Esophagus muscularis mucosa (tissue), 4 donors: ENCODE measurements at places on chromosomes 2 and 18. TPM values are rescaled to one million over a fixed set of nuclear protein-coding genes. Genes with fewer than 3 reads are reported as not detected.

DNA sequence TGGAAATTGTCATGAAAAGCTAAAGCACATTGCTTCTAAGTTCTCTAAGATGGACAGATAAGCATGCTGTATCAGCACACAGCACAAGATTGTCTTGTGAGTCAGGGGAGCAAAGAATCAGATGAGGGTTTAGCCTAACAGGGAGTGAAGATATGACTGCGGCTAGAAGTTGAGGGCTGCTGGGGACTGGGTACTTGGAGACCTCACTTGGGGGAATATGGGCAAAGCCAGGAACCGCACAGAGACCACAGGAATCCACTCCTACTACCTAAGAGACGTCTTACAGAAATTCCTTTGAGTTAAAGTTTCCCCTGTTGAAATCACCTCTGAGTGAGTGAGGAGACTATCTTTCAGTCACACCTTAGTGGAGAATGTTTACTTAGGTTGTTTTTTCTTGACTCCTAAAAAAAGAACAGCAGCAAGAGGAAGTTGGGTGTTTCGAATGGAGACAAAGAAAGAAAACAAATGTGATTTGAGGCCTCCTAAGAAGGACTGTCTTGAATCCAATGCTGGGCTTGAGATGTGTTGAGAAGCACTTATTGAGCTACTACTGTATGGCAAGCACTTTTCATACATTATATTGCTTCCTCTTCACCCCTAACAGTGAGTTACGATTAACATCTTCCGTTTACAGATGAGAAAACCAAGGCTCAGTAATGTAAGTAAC lies 100.7 kb downstream of the ANKRD44 start:
- peak; percentile 39 for DNase-seq

DNA sequence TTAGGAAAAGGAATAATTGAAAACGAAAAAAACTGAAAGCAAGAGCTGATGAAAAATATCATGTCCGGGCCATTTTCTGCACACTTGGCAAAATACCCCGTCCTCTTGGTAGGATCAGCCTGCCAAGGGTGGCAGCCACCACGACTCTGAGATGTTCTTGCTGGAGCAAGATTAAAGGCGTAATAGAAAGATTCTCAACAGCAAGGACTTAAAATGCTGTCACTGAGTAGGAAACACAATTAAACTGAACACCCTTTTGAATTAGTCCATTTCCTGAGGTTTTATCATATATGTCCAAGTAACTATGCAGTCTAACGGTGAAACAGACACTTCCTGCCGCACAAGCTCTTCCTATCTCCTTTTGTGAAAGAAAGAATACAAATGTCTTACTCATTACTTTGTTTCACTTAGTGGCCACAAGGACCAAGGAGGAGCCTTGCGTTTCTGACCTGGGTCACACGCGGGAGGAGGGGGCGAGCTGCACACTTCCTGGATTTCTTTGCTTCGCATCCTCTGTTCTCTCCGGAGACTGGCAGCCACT lies 222.7 kb downstream of the PIEZO2 start:
- DNase-seq = no peak

GRCh38 chr2:135475128-135475527 lies 55.9 kb downstream of the ZRANB3 start:
- no peak for DNase-seq

GRCh38 chr2:172673056-172673683 lies 62.5 kb upstream of the RAPGEF4 start:
- DNase-seq = no peak

- DNase-seq = no peak
These were observed 271.1 kb downstream of the PRKCE start for GRCh38 chr2:45922577-45922988.

PTCD3 gene
- 65.1 TPM for total RNA-seq

DNA sequence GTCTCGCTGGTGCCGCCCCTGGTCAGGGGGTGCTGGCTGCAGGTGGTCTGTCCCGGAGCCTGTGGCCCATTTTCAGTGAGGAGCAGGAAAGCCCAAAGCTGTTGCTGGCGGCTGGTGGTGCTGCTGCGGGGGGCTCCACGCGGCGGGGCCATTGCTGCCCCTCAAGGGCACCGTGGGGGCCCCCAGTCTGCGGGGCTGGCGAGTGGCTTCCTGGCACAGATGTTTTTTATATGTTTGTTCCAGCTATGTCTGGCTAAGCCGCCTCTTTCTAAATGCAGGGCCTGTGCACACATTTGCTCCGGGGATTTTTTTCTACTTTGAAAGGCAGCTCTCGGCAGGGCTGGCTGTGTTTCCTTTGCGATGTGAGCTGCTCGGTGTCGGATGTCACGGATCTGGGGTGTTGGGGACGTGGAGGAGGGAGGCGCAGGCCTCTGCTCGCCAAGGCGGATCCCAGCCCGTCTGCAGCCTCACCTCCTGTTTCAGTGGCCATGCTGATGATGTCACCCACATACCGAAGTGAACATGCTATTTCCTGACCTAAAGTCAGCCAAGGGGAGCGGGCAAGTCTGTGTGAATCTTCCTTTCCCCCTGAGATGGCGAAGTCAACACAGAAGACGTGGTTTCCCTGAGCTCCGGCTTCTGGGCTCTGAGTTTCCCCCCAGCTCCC lies 112.0 kb upstream of the CTDP1 start:
- no peak for DNase-seq

DNA sequence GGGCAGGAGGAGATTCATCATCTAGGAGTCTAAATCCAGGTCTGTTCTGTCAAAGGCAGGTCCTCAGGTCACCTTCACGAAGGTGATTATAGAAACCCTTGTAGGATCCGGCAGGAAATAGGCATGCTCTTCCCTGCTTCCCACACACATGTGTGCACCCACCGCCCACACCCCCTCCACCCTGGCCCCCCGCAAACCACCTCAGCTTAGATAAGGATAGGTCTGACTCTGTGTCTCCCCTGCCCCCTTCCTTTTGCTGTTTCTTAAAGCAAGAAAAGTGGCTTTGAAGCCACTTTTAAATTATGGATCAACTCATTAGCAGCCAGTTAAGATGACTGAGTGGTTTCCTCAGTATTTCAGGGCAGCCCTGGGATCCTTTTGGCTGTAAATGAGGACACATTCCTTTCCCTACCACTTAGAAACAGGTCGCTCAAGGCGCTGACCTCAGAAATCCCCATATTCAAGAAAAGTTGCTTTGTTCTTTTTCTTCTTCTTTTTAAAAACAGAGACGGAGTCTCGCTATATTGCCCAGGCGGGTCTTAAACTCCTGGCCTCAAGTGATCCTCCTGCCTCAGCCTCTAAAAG lies 14.5 kb upstream of the CIB4 start:
- DNase-seq = no peak

DNA sequence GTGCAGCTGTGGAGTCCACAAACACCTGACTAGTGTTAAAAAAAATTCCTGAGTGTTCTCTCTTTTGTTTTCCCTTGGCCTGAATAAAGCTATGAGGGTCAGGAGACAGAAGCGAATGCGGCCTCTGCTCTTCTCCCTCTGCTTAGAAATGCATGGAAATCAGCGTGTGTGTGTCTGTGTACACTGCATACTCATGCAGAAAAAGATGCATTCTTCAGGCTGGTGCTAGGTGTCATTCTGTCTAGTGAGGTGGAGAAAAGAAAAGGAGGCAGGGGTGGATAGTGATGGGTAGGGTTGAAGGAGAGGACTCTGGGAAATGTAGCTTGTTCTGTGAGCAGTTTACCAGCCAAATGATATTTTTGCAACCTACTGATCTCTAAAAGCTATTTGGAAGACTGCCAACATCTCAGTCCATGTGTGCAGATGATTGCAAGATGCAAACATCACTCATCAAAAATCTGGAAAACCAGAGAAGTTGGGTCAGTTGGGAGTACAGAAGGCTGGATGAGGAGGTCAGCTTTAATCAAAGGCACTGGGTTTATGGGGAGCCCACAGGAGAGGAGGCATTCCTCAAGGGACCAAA lies 177.7 kb downstream of the INSIG2 start:
- peak; percentile 55 for DNase-seq

C2orf68 gene
- 16.6 TPM for total RNA-seq

DNA sequence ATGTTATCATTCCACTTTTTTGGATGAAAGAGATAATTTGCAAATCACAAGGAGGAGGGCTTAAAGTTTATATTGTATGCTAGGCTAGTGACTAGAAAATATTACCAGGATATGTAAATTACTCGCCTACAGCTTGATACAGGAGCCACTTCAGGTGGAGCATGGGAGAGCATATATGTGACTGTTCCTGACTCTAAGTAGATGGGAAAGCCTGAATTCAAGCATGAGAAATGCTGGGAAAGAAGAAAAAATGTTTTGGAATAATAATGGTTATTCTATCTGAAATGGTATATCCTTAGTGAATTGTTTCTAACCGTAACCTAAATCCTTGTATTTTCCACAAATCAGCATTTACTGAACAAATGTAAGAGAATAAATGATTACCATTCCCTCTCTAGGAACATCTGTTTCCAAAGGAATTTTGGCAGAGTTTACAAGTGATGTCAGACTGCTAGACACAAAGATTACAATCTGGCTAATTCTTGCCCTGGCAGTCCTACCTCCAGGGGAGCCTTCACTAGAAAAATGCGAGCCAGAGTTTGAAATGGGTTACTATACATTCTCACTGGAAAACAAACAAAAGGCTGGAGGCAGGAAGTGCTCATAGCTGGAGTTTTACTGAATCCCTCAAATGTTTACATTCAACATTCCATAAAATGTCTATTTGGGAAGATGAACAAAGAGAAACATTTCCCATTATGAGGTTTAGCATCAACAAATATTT lies 129.4 kb upstream of the MAPRE2 start:
- DNase-seq = no peak

- no peak for DNase-seq
These were observed 1355.1 kb upstream of the ZEB2 start for GRCh38 chr2:145875016-145875415.

GRCh38 chr2:157933160-157933920 lies 57.2 kb upstream of the ACVR1 start:
- DNase-seq = peak; percentile 34

C2orf74 gene
- 36.6 TPM for total RNA-seq

NT5C1B gene
- total RNA-seq = not detected

EML6 gene
- total RNA-seq = 0.75 TPM

- DNase-seq = no peak
These were observed 118.6 kb upstream of the PELI1 start for GRCh38 chr2:64262816-64263215.

GRCh38 chr2:231985823-231986261 lies 24.3 kb downstream of the DIS3L2 start:
- no peak for DNase-seq

GRCh38 chr2:96703021-96703751 lies 36.7 kb downstream of the LMAN2L start:
- DNase-seq = no peak

GRCh38 chr2:239690651-239691631 lies 290.1 kb upstream of the HDAC4 start:
- peak; percentile 70 for DNase-seq

ITGAV gene
- total RNA-seq = 98.4 TPM

DNA sequence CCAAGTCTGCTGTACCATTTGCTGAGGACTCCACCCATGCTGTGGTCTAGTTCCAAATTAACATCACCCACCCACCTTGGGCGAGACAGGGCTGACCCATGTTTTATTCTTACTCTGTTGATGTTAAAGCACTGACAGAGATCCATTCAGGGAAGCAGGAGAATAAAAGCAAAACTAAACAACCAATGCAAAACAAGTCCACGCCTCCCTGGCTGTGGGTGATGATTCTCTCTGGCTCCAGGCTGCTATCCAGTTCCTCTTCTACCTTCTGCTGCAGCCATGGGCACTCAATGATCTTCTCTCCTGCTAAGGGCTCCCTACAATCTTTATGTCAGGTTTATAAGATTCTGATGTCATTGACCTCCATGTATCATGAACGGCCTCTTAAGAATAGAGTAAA lies 786.6 kb upstream of the ID2 start:
- peak; percentile 55 for DNase-seq

DNA sequence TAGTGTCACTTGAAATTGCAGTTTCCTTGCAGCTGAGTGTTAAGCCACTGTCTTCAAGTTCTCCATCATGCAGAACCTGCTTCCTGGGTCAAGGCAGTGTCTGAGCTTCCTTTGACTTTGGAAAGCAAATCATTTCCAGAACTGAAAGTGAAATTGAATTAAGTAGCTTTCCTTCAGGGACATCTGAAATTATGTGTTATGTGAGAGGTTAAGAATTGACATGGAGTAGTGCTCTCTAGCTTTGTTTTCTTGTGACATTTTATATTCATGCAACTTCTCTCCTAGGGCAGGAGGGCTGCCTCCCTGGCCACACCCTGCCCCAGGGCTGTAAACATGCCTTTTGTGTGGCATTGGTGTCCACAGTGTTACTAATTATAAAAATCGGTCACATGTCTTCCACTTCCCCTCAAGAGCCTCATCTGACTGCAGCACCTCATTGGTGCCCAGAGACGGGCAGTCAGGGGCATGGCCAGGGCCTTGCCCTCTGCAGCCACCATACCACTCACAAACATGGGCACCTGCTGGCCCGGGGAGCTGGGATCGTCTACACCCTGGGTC lies 14.4 kb downstream of the RAB12 start:
- DNase-seq = no peak

GRCh38 chr18:29626094-29626493 lies 1416.4 kb downstream of the DSC3 start:
- DNase-seq = no peak

DNA sequence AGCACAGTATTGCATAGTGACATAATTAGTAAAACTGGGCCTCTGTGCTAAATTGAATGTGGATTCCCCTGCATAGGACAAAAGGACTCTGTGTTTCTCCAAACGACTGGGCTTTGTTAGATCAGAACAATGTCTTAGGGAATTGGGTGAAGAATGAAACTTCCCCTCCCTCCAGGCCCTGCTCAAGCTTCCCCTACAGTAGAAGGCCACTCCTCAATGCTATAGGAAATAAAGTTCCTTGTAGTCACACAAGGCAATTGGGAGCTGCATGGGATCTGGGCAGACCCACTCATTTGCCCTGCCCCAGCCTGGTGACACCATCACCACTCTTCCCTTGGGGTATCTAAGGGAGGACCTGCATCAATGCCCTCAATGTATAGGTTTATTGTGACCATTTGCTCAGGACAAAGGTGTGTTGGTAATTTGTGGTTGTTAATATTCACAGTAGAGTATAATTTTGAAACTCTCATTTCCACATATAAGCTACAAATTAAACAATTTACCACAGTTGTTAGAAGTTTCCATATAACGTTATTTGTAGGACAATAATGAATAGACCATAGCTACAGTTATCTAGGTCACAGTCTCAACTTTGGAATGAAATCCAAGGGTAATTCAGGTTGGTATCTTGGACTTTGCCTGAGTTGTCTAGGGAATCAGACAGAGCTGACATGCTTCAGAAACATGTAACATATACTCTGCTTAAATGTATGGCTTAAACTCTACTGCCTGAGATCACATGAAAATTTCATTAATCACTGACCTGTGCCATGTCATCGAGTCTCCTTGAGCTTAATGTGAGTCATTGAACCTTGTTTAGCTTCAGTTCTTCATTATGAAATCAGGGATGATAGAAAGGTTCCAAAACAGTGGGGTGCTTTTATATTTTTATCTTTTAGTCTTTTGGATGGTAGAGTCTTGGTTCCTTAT lies 64.8 kb upstream of the DARS1 start:
- no peak for DNase-seq

GRCh38 chr2:148644883-148645538 lies 460 bp downstream of the EPC2 start:
- peak; percentile 98 for DNase-seq

NETO1 gene
- 0.13 TPM for total RNA-seq

- no peak for DNase-seq
These were observed 170.9 kb upstream of the GATA6 start for GRCh38 chr18:21998486-21998885.

- no peak for DNase-seq
These were observed 266.9 kb upstream of the GULP1 start for GRCh38 chr2:188024811-188025210.
